ENCODE measurements at places on chromosomes 2 and 18.

DNA sequence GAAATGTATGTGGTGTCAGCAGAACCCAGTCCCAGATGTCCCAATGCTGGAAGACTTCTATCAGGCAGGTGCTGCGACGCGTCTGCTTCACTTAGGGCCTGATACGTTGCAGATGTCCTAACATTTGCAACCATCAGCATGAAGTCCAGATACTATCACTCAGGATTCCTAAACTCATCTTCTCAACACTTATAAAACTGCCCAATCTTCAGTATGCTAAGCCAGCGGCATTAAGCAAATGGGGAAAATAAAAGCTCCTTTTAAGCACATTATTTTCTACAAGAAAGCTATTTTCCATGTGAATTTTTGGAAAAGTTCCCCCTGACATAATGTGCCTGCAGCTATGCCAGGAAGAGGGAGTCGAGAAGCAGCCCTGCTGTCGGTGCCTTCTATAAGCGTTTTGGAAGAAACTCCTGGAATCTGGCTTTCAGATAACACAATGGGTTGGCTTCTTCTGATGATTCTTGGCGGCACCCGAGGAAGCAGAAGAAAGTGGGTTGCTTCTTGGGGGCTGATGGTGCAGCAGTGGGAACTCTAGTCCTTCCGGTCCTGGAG, 60.7 kb upstream of the ITGA6 start:
- DNase-seq = no peak

DNA sequence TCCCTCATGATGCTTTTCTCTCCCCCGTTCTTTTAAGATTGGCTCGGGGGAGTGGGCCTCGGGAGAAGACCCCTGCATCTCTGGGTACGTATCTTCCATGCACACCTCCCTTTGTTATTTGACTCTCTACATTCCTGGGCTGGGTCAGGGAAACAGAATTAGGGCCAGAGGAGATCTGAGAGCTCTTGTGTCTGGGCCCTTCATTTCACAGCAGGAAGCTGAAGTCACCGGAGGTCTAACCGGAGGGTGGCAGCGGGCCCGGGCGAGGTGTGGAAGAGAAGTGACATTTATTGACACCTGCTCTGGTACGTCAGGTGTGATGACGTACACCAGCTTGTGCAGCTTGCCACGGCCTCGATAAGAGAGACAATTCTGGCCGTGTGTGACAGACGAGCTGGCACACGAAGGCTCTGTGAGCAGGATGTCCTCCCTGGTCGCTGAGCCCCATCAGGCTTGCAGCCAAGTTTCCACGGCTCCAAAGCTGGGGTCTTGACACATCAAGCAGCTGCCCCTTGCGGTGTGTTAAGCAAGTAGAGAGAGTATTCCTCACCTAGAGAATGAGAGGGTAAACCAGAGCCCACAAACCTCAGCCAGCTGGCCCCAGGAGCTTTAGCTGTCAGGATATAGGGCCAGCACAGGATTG, 30.4 kb downstream of the TOGARAM2 start:
- peak; percentile 95 for DNase-seq

GRCh38 chr18:33113416-33113815, 327.1 kb downstream of the CCDC178 start:
- no peak for DNase-seq

DNA sequence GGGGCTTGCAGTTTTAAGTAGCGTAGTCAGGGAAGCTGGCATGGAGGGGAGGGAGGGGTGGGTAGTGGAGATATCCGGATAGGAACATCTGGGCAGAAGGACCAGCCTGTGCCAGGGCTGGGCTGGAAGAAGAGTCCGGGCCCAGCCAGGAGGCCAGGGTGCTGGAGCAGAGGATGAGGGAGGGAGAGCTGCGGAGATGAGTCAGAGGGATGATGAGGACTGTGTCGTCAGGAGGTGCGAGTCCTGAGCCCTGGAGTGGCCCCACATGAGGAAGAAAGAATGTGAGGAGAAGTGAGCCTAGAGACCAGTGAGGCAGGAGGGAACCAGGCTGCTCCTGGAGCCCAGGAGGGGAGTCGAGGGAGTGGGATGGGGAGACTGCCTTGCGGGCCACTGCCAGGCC, 82.4 kb downstream of the CTIF start:
- no peak for DNase-seq

DNA sequence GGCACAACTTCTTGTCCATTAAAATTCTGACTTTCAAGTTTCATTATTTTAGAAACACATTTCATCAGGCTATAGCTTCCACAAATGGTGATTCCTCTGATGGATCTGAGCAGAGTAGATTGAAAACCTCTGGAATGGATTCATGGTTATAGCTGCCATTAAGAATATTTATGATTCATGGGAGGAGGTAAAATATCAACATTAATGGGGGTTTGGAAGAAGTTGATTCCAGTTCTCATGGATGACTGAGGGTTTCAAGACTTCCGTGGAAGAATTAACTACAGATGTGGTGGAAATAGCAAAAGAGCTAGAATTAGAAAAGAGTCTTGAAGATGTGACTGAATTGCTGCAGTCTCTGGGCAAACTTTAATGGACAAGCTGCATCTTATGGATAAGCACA, 797.4 kb downstream of the SUCLG1 start:
- no peak for DNase-seq

Data from CD4-positive, alpha-beta T cell (primary cell).